Posterior cingulate gyrus (tissue), 11 donors: ENCODE measurements at places on chromosomes 6 and 20.

- DNase-seq: no peak
These were observed 21.6 kb upstream of the CALHM6 start for GRCh38 chr6:116439522-116440051.

- no peak for DNase-seq
These were observed 12.4 kb upstream of the CPNE5 start for GRCh38 chr6:36851626-36852025.

DNA sequence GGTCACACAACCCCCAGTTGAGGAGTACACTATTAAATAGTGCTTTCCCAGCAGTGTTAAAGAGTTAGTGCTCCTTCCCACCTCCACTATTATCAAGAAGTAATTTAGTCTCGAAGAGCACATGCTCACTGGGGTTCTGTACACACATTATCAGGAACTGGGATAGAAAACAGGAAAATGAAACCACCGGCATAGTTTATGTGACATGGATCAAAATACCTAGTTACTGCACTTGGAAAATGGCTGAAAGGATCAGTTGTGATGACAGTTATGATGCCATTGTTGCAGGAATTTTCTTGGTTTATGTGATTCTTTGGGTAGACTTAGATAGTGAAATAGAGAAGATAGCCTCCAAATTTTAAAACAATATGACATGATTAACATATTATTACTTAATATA, 152.9 kb downstream of the AKAP7 start:
- DNase-seq: no peak

- DNase-seq: no peak
These were observed 131.2 kb upstream of the CLDN20 start for GRCh38 chr6:155132617-155133016.

GRCh38 chr6:16380220-16380809, 141.9 kb downstream of the GMPR start:
- no peak for DNase-seq

DNA sequence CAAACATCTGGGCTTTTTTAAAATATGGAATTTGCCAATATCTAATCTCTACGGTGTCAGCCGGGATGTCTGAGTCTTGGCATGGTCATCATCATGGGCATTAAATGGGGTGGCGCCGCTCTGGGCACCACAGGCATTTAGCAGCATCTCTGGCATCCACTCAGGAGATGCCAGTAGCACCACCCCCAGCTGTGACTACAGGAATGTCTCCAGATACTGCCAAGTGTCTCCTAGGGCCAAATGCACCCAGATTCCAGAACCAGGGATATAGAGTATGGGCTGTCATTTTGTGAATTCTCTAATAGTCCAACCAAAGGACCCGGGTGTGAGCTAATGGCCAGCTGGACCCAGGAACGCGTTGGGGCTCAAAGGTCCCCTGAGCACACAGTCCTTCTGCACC, 361.0 kb downstream of the TAF4 start:
- DNase-seq: no peak

GRCh38 chr6:157471077-157471686, 90.2 kb downstream of the ZDHHC14 start:
- DNase-seq: no peak

DNA sequence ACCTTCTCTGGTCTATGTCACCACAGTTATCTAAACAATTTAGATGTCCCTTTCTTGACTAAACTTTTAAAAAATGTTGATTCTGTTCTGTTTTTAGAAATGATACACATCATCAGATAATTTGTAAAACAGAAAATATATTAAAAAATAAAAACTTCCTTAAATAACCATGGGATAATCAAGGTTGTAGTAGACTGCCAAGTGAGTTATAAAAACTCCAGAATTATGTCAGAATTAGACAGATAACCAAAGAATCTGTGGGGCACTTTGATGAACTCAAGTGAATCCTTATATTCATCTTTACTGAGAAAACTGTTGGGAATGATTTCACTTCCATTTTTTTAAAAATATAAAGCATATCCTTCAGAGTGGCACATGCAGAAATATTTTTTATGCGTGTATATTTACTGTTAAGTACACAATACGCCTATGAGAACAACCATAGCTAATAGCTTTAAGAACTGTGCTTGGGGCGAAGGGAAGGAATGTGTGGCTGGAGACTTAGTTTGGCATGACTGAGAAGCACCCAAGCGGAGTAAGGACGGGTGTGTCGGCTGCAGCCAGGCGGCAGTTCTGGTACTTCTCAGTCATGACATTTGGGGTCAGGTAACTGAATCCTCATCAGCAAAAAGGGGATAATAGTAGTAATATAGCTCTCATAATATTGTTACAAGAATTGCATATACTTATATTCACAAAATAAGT, 604.7 kb upstream of the CITED2 start:
- DNase-seq: no peak

GRCh38 chr20:47849596-47849995, 64.3 kb upstream of the SULF2 start:
- DNase-seq: no peak

- DNase-seq: no peak
These were observed 134.6 kb downstream of the PHACTR1 start for GRCh38 chr6:12851123-12851695.

DNA sequence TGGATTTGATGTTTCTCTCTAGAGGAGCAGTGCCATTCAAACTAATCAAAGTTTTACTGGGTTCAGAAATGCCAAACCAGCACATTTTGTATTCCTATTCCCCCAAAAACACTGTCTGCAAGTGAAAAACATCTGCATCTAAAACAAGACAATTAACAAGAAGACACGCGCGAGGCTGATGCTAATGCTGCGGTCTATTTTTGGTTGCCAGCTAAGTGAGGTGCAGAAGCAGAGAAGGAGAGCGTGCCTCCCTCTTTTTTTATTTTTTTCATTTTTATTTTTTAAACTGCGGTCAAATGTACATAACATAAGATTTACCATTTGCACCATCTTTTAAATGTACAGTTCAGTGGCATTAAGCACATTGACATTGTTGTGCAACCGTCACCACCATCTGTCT, 641.1 kb downstream of the DHX35 start:
- DNase-seq: no peak

DNA sequence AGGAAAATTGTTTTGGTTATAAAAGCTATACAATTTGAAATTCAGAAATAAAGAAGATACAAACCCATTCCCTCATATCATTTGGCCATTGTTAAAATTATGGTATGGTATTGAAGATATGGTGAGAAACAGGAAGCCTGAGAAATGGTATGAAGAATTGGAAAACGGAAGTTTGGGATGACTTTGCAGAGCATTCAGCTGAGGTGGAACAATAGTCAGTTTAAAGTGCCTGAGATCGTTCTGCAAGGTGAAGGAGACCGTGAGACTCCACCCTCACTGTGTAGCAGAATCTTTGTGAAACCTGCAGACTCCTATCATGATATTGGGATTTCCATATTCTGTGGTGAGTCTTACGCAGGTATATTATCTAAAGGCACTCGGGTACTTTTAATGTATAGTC, 97.3 kb downstream of the ADGRB3 start:
- DNase-seq: no peak

DNA sequence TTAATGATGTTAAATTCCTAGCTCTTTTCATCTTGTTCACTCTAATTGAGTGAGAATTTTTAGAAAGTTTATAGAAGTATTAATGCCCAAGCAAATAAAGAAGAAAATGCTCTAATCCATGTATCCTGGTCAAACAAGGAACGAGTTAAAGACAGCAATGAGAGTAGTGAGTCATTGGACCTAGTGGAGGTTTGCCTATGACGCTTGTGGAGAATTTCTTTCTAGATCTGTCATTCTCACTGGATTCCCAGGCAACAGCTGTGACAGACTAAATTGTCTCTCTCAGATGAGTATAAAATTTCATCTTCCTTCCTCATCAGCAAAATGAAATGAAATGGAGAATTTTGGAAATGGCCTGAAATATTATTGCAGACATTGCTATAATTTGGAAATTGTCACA, 127.9 kb downstream of the COL19A1 start:
- no peak for DNase-seq

GRCh38 chr6:44111434-44112417, 15.5 kb downstream of the MRPL14 start:
- DNase-seq: no peak

DNA sequence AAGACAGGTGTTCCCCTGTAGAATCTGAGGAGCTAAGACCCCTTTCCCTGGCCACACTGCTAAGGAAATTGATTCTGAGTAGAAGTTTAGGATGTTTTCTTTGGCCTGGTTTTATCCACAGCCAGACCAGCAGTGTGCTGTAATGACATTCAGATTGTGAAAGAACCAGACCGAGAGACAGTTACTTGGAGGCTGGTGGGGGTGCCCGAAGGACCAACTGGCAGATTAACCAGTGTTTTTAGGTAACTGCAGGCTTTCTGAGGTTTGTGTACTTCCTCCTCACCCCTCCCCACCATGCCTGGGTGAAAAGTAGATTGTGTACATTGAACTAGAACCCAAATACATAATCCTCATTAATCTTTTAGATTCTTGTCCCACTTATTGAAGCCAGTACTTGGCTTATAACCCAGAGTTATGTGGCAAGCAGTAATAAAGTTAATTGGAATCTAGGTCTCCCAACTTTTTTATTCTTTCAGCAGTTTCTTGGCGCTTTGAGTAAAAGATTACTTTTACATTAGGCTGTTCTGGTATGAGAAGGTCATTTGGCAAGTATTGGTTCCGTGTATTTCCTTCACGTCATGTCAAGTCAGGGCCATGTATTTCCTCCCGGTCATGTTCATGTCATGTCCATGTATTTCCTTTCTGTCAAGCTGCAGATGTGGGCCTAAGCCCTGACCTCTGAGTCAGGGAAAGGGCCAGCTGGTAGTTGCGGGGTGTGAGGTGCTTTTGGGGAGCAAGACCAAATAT, 93.7 kb downstream of the TCP11 start:
- DNase-seq: no peak

- DNase-seq: no peak
These were observed 31.4 kb downstream of the RAMACL start for GRCh38 chr6:166555086-166555485.

- no peak for DNase-seq
These were observed 79.4 kb downstream of the FOXC1 start for GRCh38 chr6:1689141-1689540.

DNA sequence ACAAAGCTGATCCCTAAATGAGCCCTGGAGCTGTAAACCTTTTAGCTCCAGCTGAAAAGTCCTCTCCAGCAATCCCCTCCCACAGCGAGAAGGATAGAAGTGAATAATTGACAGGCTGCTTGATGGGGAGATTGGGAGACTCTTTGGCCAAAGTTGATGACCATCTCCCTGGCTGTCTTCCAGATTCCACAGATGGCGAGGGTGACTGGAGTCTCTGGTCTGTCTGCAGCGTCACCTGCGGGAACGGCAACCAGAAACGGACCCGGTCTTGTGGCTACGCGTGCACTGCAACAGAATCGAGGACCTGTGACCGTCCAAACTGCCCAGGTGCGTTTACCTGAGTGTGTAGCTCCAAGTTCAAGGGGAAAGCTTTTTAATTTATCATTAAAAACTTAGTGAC, 67.3 kb downstream of the ISM1 start:
- DNase-seq: no peak

- DNase-seq: no peak
These were observed 3.3 kb upstream of the SLC35B2 start for GRCh38 chr6:44260451-44261297.

DNA sequence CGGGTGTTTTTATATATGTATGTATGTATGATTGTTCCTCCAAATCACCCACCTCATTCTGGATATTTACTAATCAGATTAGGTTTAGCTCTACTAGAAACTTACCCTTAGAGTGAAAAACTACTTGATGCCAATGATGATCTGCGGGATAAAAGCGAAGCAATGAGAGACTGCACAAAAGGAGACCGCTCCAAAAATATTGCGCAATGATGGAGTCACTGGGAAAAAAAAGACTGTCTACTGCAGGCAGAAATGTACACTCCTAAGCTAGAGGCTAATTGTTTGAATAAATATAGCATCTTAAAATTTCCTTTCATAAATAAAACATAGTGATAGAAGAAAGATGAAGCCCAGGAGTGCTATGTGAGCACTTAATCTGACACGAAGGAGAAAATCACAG, 7.3 kb downstream of the RAB32 start:
- DNase-seq: no peak

DNA sequence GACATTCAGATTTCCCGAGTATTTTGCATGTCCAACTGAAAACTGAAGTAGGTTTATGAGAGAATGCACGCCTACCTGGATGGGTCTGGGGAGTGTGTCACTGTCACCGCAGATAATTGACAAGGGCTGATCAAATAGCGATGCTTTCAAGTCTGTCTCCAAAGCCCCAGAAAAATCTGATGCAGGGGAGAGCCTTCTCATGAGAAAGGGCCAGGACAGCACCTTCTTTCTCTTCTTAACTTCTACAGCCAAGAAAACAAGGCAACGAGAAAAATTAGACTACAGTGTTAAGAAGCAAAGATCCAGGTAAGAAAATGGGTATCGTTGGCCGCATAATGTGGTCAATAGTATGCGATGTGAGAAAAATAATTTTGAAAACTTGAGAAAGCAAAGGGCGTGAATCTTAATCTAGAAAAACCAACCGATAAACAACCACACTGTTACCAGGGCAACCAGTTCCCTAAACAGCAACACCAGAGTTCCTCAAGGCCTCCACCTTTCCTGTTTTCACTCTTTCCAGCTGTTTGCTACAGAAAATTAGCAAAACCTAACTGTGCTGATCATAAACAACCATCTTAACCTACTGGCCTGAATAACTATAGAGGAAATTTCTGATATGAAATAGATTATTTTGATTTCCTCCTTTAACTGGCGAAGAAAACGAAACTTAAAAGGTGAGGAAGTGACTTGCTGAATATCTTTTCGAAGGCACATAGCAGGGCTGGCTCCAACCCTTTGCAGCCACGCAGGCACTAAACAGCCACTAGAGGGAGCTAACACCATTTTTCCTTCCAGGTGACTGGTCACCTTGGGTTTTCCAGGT, 2.6 kb downstream of the TAGAP start:
- peak; percentile 57 for DNase-seq

GRCh38 chr6:30749554-30750378, 5.4 kb upstream of the IER3 start:
- no peak for DNase-seq

DNA sequence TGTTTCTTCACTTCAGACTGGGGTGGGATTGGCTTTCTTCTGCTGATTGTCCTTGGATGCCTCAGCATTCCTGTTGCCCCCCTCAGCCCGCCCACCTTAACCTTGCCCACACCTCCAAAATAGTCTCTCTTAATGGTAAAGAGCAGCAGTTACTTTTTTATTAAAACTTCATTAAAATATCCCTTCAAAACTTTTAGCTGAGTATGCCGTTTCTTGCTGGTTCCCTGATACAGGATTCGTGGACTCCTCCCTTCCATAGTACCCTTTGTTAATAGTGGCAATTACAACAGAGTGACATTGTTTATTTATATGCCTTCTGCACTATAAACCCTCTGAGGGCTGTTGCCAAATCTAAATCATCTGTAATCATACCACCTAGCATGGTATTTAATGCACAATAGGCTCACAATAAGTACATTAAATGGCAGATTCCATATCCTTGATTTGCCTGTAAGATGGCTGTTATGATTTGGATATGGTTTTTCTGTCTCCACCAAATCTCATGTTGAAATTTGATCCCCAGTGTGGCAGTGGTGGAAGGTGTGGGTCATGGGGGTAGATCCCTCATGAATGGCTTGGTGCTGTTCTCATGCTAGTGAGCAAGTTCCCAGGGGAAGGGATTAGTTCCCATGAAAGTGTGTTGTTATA, 3.5 kb upstream of the MOCS1 start:
- DNase-seq: no peak
